Heart right ventricle (tissue), 16 donors: ENCODE measurements at places on chromosomes 3 and 15. TPM values are rescaled to one million over a fixed set of nuclear protein-coding genes. Genes with fewer than 3 reads are reported as not detected.

Gene SCN11A
- 0.06 TPM for total RNA-seq

Gene TEX55
- not detected for total RNA-seq

Gene KAT2B
- total RNA-seq: 85.7 TPM

Gene BTLA
- not detected for total RNA-seq

Gene NTRK3
- 4.0 TPM for total RNA-seq

Gene NLGN1
- total RNA-seq: 18.5 TPM

Gene AZI2
- 32.7 TPM for total RNA-seq
